Activated T-cell treated with anti-CD3 and anti-CD28 coated beads, Interleukin-2, amount 50 U/mL, for 4 hours (primary cell): ENCODE measurements at places on chromosomes 1 and 21.

GRCh38 chr1:201905234-201905890, 16.7 kb downstream of the SHISA4 start:
- no peak for DNase-seq

DNA sequence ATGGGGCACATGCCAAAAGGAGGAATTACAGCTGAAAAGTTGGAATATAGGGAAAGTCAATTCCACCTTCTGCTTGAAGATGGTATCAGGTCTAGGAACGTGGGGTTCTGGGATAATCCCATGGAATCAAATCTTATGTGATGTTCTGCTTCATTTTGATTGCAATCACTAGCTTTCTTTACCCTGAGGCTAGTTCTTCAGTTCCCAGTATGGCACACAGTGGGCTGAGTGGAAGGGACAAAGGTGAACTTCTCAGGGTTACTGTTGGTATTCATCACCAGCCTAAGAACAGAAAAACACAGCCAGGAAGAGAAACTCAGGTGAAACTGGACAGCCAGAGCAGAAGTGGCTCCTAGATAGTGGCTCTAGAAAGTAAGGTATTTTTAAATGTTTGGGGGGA, 117.8 kb downstream of the TNFSF18 start:
- DNase-seq, result no peak

DNA sequence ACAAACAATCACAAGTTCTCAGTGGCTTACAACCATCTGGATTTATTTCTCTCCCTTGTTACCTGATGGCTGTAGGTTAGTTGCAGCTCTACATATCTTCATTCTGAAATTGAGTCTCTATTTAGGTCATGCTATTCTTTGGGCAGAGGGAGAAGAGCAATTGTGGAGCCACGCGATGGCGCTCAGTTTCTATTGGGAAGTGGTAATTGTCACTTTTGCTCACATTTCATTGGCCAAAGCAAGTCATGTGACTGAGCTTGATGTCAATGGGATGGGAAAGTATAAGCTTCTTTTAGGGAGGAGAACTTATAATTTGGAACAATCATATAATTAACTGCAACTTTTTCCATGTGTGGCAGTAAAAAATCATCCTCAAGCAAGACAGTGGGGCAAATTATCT, 166.5 kb downstream of the LMO4 start:
- no peak for DNase-seq

DNA sequence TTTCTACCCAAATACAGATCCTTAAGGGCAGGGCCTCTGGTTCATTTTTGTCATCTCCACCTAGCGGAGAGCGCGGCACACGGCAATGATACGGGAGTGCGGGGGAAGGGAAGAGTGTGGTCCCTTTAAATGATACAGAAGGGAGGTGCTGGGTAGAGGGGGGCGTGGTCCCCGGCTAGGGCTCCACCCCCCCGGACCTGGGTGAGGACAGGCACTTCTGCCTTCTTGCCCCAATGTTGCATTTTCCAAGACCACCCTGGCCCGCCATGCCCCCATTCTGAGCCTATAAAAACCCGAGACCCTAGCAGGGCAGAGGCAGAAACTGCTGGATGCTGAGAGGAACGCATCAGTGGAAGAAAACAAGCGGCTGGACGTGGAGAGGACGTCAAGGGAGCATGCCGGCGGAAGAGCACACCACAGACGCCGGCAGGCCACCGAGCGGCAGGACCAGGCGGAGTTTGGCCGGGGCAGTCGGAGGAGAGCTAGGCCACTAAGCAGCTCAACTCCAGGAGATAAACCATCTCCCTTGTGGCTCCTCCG, 30.0 kb downstream of the LRRC3 start:
- peak; percentile 42 for DNase-seq

DNA sequence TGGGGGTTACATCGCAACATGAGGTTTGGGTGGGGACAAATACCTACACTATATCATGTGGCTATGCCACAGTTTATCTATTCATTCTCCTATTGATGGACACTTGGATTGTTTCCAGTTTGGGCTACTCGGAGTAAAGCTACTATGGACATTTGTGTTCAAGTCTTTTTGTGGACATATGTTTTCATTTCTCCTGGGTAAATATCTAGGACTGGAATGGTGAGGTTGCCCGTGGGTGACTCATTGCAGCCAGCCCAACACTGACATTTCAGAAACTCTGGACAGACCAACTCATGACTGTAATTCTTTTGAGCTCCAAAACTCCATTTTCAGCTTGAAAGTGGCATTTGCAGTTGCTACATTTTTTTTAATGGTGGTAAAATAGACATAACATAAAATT, 82.7 kb downstream of the KAZN start:
- no peak for DNase-seq

- DNase-seq, result no peak
Observed at GRCh38 chr1:112402682-112403643, 6.9 kb downstream of the CTTNBP2NL start.

DNA sequence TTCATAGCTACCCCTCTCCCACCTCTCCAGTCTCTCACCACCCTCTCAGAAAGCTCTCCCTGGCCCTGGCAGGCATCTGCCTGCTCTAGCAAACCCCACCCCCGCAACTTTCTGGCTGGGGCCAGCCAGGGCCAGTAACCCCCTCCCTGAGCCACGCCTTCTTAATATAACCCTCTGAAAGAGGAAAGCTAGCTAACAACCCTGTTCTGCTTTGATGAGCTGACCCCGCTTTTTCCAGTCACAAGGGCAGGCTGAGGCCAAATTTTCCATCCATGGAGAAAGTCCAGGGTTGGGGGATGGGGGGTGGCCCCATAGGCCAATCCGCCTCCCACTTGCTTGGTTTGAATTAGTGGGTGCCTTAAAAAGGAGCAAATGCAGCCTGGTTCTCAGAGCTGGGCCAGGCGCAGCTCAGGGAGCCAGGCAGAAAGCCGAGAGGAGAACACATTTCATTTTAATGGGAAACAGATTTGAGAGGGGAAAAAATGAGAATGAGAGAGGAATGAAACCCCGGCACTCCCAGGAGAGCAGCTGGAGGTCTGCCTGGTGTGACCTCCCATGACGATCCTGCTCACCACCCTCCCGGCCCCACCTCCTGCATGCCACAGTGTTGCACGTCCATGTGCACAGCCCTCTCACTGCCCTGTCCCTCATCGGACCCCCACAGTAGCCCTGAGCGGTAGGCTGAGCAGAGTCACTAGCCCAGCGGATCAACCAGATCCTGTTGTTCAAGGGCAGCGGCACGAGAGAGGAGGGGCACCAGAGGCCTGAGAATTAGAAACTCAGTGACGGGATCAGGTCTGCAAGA, 62.3 kb downstream of the OPTC start:
- no peak for DNase-seq

- no peak for DNase-seq
Observed at GRCh38 chr1:70487910-70488665, 77.0 kb downstream of the CTH start.

GRCh38 chr1:19160831-19161230, 49.2 kb downstream of the UBR4 start:
- no peak for DNase-seq

DNA sequence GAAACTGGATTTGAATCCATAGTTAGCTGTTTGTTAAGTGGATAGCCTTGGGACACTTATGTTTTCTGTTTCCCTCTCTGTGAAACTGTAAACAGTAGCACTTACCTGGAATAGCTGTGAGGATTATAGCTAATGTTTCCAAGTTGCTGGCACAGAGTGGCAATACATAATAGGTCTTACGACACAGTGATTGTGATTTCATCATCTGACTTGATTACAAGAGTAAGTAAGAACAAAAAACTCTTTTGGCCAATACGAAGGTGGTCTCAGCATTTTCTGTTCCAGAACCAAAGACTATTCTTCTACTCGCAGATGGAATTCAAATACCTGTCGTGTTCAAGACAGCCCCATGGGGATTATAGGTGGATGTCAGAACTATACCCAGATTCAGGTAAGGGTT, 2.1 kb downstream of the C8B start:
- no peak for DNase-seq

DNA sequence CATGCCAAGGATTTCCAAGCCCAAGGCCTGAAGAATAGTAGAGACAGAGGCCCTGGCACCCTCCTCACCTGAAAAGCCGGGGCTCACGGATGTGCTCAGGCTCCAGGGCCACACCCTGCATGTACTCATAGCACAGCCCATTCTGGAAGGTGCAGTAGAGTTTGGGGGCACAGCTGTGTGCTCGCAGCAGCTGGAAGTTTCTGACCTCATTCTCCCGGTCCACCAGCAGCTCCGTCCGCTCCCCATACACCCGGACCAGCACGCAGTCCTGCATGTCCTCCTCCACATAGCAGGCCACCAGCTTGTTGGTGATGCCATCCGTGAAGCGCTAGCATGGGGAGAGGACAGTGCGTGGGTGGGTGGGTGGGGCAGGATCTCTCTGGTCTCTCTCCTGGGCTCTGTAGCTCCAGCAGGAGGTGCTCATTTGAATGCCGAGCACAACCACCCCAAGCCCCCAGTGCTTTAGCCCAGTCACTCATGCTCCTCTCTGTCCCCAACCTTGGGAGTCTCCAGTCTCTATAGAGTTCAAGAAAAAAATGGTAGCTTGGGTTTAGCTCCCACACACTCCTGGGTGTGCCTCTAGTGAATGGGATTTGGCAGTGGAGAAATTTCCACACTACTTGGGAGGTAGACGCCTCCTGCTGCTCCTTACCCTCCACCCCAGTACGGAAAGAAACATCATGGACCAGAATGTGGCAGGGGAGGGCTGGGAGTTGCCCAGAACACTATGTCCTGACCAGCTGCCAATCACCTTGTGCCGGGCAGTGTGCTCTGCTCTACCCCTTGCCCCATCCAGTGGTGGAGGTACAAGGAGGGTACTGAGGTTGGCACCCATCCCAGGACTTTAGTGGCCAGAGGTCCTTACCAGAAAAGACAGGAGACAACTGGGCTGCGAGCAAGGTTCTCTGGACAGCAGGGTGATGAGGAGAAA, 1.9 kb downstream of the ETNK2 start:
- DNase-seq, result no peak

GRCh38 chr21:26840912-26841311, 4.3 kb downstream of the ADAMTS1 start:
- DNase-seq, result no peak

DNA sequence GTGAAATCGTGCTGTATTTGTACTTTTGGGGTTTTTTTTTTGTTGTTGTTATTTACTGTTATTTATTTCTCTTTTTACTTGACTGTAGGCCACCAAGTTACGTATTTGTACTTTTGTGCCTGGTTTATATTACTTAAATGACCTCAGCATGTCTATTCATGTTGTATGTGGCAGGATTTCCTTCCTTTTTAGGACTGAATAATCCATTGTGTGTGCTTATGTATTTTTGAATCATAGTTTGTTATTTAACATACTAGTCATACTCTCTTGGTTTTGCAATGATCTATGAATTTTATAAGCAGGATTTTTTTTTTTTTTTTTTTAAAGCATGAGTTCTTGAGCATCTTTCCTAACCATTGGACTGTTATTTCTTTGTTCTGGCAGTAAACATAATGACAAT, 51.2 kb downstream of the RNF2 start:
- no peak for DNase-seq

DNA sequence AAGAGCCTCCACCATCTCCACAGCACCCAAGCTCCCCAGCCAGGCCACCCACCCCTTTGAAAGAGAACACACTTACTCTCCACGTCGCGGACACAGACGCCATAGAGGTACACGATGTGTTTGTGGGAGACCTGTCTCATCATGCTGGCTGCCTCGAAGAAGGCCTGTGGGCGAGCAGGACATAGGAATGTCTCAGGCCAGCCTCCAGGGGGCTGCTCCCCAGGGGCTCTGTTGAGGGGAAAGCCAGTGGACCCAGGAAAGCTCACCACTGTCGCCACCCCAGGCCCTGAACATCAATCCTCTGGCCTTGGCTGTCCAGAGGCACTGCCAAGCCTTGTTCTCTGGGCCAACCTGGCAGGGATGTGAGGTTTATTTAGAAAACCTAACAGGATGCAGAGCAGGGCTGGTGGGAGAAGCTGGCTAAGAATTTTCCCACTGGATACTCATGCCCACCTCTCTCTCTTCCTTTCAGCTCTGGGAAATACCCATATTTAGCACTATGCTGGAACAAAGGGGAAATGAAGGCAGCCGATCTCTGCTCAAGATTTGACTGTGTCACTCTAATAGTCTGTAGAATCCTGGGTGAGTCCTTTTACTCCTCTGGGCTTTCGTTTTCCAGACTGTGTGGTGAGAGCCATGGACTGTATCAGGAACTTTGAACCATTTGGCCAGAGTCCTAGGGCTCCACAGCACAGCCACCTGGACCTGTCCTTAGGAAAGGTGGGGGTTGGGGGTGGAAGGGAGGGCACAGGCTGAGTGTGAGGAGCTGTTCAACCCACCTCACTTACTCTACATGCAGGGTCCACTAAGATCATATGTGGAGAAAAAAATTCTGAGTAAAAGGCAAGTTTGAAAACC, 101.9 kb downstream of the RAVER2 start:
- DNase-seq, result no peak

GRCh38 chr1:25550683-25551310, 7.4 kb downstream of the LDLRAP1 start:
- DNase-seq, result no peak

GRCh38 chr1:21670059-21670881, 1.1 kb upstream of the RAP1GAP start:
- DNase-seq, result no peak

DNA sequence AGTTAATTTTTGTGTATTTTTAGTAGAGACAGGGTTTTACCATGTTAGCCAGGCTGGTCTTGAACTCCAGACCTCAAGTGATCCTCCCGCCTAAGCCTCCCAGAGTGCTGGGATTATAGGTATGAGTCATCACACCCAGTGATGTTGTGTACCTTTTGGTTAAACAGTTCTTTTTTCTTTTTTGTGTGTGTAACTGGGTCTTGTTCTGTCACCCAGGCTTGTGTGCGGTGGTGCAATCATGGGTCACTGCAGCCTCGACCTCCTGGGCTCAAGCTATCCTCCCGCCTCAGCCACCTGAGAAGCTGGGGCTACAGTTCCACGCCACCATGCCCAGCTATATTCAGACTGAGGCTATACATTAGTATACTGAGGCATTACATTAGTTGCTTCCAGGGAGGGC, 37.8 kb downstream of the GABPB2 start:
- no peak for DNase-seq

DNA sequence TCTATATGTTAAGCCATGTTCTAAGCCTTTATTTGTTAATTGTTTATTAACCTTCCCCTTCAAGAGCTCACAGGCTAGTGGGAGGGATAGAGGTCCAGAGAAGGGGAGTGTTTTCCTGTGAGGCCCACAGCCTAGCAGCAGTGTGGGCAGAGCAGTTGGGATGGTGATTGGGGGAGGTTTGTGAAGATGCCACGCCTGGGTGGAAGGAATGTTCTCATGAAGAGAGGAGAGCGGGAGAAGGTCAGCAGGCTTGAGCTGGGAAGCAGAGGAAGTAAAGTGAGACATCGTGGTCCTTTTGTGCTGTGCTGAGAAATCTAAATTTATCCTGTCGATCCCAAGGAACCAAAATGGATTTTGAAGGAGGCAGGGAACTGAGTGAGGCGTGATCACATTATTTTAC, 42.6 kb downstream of the TRAPPC10 start:
- DNase-seq, result no peak
